ENCODE measurements at places on chromosomes 1 and 21.

DNA sequence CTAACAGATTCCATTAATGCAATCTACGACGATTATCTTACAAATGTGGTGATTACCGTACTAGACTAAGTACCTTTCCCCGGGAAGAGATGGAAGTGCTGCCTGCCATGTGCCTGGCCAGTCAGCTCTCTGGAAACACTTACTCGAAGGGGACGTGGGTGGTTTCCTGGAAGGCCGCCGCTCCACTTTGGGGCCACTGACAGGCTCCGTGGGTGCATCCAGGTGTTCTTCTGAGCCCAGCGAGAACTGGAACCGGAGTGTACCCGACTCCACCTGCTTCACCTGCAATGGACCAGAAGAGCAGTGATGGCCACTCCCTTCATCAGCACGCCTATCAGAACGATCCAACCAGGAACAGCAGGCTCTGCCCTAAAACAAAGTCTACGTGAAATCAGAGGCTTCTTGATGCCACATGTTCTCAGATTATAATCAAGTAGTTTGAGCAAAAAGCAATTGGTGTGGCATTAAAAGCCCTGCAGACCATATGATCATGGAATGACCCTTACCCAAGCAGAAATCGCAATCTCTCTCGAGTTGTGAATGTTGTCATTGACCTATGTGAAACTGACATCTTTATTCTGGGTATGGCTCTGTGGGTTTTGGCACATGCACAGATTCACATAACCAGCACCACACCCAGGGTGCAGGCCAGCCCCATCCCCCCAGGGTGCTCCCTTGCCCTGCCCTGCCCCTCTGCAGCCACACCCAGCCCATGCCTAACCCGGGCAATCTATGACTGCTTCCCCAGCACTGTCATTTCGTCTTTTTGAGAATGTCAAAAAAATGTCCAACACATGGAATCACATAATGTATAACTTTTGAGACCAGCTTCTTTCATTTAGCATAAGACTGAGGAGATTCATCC is 64.5 kb downstream of the NPHP4 start:
- no peak for DNase-seq

- DNase-seq, result no peak
Observed at GRCh38 chr1:31689854-31690253, 14.0 kb downstream of the COL16A1 start.

DNA sequence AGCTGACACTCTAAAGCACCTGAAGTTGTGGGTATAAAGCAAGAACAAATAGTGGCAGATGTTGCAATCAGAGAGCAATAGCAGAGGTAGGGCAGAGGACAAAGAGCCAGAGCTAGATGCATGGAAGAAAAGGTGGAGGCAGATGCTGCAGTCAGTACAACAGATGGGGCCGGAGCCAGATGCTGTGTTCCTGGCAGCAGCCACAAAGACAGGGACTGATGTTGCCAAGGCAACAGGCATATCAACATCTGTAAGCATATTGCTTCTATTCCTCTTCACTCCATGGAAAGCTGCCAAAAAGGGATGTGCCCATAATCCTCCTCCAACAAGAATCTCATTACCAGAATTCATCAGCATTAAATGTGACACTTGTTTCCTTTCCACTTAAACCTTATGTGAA is 108.0 kb downstream of the TNNI3K start:
- DNase-seq, result no peak

- DNase-seq, result no peak
Observed at GRCh38 chr1:161182214-161182613, 4.9 kb upstream of the B4GALT3 start.

GRCh38 chr1:154710106-154710505 is 102.1 kb upstream of the ADAR start:
- no peak for DNase-seq

DNA sequence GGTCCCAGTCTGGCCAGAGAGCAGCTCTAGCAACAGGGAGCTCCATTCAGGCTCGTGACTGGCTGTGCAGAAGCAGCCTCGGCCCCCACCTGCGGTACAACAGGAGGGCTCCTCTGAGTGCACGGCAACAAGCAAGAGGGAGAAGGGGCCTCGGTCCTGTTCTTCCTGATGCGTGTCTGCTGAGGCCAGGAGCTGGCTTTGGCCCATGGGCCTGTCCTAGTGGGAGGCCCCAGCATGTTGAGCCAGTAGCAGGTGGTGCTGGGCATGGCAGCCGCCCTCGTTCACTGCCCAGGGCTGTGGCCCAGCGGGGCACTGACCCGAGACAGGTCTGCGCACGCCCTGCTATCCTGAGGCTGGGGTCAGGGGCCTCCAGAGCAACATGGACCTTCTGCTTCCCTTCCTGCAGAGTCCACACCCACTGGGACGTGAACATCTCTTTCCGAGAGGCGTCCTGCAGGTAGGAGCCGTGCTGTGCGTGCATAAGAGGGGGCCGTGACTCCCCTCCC is 7.0 kb downstream of the SAMD11 start:
- no peak for DNase-seq

DNA sequence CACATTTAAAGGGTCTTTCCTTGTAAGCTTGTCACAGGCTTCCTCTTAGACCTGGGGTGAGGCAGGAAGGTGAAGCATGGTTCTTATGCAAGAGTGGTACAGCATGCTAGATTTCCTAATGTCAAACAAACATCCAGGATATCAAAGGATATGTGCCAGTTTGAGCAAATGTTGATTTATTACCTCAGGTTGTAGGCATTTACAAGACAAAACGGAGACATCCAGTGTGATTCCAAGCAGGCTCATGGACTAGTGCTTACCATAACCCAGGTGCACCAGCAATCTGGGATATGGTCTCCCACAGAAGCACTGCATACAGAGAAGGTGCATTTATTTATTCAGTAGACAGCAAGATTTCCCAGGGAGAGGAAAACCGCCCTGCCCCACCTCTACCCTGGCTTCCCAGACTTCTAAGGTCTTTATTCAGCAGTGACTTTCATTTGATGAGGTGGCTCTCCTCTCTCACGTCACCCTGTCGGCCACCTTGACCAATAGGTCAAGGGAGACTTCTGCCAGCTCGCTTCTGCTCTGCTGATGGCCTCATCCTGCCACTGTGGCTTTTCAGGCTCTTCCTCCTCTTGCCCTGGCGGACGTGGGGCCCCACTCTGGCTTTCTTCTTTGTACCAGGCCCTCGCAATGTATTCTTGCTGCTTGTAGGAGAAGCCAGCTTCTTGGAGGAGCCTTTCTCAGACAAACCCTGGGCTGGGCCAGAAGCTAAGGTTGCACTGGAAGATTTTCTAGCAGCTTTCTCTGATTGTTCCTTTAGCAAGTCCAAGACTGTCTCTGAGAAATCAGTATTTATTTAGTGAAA is 25.6 kb downstream of the HHIPL2 start:
- no peak for DNase-seq

GRCh38 chr1:207428783-207429182 is 25.3 kb upstream of the CR2 start:
- no peak for DNase-seq

DNA sequence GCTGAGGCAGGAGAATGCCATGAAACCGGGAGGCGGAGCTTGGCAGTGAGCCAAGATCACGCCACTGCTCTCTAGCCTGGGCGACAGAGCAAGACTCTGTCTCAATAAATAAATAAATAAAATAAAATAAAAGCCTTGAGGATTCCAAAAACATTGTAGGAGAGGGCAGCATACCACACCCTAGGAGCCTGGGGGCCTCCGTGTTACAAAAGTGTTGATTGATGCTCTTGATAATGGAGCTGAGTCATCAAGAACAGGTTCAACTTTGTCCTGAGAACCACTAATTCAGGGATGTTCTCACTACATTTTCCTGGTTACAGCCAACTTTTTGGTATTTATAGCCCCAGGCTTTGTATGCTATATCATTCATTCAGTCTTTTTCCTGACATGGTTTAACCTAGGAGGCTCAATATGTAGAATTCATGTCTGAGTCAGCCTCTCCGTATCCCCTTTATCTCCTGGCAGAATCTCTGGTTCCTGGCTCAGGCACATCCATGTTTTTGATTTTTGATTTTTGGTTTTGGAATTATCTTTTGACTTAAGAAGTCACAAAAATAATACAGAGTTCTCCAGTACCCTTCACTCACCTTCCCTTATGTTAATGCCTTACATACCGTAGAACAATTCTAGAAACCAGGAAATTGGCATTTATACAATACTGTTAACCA is 69.4 kb downstream of the LRRC8D start:
- DNase-seq, result no peak

DNA sequence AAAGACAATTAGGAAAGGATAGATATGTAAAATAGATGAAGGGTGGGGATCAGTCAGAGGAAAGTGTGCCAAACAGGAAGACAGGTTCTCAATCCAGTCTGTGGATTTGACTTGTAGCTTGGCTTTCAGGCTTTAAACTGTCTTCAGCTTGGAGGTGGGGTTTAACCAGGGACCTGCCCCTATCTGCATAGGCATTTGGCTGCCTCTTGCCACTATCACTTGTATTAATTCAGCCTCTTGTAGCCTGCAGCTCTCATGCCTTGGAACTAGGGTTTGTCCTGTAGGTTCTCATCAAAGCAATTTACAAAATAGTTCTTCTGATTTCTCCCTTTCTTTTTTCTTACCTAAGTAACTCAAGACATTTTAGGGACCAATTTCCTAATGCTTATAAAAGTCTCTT is 88.8 kb upstream of the PAXBP1 start:
- DNase-seq, result no peak

DNA sequence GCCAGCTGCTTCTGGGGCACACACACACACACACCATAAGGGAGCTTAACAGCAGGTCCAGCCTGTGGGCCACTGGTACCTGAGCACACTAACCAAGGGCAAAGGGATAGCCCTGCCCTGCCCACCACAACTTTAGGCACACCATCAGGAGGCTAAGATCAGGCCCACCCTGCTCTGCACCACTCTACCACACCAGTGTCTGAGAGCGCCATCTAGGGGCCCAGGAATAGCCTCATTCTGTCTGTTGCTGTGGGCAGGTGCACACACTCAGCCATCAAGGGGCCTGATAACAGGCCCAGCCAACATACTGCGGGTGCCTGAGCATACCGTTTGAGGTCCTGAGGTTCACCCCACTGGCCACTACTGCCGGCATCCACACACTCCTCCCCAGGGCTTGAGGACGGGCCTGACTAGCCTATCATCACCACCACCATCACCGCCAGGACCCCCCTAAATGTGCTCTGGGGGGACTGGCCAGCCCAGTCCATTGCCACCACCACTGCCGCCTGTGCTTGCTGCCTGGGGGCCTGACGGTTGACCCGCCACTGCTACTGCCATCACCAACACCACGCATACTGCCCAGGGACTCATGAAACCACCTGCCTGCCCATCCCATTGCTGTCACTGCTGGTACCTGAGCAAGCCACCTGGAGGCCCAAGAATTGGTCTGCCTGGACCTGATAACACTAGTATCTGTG is 31.3 kb downstream of the NSL1 start:
- DNase-seq, result no peak

DNA sequence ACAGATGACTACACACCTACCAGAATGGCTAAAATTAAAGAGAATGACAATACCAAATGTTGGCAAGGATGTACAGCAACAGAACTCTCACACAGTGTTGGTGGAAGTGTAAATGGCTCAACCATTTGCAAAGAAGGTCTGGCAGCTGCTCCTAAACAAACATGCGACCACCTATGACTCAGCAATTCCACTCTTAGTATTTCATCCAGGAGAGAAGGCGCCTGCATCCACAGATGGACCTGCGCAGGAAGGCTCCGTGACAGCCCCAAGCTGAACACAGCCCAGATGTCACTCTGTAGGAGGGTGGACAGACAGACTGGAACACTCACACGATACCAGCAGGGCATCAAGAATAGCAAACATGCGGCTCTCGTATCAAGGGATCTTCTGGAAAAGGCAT is 6.7 kb downstream of the PTTG1IP start:
- no peak for DNase-seq

GRCh38 chr1:180230791-180231505 is 884 bp downstream of the LHX4 start:
- no peak for DNase-seq

DNA sequence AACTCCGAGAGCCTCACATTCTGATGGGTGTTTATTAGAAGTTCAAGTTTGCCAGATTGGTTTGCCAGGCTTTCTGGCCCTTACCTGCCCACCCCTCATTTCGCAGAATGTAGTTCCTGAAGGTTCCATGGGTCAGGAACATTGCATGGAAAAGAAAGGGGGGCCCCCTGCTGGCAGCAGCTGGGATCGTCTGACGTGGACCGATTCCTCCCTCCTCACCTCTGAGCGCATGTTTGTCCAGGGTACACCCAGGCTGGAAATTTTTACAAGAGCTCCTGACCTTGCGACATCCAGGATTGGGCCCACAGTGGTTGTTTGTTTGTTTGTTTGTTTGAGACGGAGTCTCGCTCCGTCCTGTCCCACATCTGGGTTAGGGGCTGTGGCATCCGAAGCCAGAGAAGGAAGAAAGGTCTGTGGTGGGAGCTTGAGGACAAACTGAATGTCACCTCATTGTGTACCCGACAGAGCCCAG is 126.0 kb upstream of the TMEM51 start:
- peak; percentile 85 for DNase-seq

- DNase-seq, result peak; percentile 4
Observed at GRCh38 chr21:15826147-15826780, 96.5 kb downstream of the USP25 start.

- DNase-seq, result no peak
Observed at GRCh38 chr1:3471356-3472087, 17.1 kb downstream of the ARHGEF16 start.

DNA sequence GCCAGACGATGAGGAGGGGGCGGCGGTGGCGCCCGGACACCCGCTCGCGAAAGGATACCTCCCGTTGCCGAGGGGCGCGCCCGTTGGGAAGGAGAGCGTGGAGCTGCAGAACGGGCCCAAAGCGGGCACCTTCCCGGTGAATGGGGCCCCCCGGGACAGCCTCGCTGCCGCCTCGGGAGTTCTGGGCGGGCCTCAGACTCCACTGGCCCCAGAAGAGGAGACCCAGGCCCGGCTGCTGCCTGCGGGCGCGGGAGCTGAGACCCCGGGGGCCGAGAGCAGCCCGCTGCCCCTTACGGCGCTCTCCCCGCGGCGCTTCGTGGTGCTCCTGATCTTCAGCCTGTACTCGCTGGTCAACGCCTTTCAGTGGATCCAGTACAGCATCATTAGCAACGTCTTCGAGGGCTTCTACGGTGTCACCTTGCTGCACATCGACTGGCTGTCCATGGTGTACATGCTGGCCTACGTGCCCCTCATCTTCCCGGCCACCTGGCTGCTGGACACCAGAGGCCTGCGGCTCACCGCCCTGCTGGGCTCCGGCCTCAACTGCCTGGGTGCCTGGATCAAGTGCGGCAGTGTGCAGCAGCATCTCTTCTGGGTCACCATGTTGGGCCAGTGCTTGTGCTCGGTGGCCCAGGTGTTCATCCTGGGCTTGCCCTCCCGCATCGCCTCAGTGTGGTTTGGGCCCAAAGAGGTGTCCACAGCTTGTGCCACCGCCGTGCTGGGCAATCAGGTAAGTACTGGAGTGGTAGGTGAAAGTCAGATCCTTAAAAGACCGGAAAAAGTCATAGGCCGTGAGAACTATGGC is 588 bp downstream of the FLVCR1 start:
- DNase-seq, result peak; percentile 26

DNA sequence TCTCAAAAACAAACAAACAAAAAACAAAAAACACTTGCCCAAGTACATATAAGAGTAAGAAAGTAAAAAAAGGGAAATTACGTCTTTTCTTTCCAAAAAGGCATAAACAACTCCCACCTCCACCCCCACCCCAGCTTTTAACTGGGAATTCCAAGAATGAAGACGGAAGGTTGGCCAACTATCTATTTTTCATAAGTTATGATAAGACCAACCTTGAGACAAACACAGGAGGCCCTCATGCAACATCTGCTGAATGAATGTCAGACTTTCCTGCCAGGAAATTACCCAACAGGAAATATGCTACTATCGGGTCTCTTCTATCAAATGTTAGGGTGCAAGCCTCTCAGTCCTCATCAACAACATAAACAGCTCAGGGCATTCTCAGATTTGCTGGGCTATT is 1.9 kb downstream of the BSDC1 start:
- no peak for DNase-seq

Measured in thyroid gland (tissue), 4 donors.